ENCODE measurements at places on chromosomes 13 and 19. TPM values are rescaled to one million over a fixed set of nuclear protein-coding genes. Genes with fewer than 3 reads are reported as not detected.

GRCh38 chr19:33784432-33784831 is 12.2 kb upstream of the KCTD15 start:
- DNase-seq, result no peak

DNA sequence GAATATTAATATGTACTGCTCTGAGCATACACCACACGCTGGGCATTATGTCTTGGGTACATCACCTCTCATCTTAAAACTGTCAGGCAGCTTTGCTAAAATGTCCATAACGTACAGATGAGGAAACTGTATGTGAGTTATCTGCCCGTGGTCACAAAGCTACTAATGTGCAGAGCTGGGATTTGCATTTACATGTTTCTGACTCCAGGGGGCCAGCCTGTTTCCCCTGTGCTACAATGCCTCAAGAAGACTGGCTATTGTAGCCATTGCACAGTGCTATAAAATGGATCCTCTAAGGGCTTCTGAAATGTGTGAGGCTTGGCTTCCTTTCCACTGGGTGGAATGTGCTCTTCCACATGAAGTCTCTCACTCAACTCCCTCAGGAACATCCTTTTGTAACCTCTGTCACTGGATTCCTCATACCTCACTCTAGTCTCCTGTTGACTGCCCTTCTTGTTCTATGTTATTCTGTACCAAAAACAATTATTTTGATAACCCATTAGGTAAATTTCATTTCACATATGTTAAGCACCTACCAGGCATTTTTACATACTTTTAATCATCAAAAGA is 95.6 kb upstream of the HTR2A start:
- no peak for DNase-seq

- no peak for DNase-seq
Observed at GRCh38 chr13:34570698-34571353, 371.2 kb upstream of the NBEA start.

GRCh38 chr13:114088234-114088633 is 44.2 kb downstream of the RASA3 start:
- DNase-seq, result no peak

GRCh38 chr13:111044087-111044830 is 70.9 kb upstream of the ARHGEF7 start:
- DNase-seq, result no peak

GRCh38 chr19:35362261-35363000 is 4.2 kb downstream of the FFAR3 start:
- no peak for DNase-seq

DNA sequence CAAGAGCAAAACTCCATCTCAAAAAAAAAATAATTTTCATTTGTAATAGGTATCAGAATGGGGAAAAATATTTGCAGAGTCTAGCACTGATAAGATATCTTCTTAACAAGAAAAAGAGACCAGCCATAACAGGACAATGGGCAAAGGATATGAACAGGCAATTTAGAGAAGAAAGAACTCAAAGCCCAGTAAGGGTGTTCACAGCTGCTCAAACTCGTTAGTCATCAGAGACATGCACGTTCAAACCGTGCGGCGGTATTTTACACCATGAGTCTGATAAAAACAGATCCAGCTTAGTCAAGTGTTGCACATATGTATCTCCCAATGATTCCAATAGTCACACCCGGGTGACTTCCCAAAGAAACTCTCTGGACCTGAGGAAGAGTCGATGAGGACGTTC is 13.7 kb upstream of the NCCRP1 start:
- DNase-seq, result no peak

DNA sequence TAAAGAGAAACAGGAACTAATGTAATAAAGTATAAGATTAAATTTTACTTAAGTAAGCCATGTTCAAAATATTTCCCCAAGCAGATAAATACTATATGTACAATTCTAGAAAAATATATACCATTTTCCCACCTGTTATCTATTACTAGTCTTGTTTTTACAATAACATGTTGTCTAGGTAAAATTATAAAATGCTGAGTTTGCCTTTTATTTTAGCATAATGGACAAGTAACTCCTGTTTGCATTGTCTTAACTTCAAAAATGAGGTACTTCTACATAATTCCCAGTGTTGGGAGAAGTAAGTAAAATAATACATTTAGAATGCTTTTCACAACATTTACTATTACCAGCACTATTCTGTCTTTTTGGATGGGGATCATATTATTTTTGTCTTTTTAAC is 800.5 kb downstream of the SLITRK6 start:
- no peak for DNase-seq

DNA sequence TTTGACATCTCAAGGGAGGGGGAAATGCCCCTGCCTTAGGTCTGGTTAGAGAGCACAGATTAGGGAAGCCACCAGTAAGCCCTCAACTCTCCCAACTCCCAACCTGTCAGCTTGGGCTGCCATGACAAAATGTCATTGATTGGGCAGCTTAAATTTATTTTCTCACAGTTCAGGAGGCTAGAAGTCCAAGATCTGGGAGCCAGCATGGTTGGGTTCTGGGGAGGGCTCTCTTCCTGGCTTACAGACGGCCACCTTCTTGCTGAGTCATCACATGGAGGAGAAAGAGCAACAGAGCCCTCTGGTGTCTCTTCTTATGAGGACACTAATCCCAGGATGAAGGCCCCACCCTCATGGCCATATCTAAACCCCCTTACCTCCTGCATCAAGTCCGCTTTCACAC is 24.2 kb downstream of the C19orf12 start:
- peak; percentile 85 for DNase-seq

ZNF98 gene
- total RNA-seq, result not detected

SIGLEC9 gene
- total RNA-seq, result 0.54 TPM

LGALS14 gene
- total RNA-seq, result not detected

DENND1C gene
- 95.9 TPM for total RNA-seq

MEF2B gene
- total RNA-seq, result 2.0 TPM

POU2F2 gene
- total RNA-seq, result 17.0 TPM

Measured in CD8-positive, alpha-beta T cell (primary cell).